Stimulated activated CD8-positive, alpha-beta memory T cell treated with anti-CD3 and anti-CD28 coated beads, Interleukin-15, amount 100 ng/mL, for 24 hours (primary cell): ENCODE measurements at places on chromosomes 2 and 18.

DNA sequence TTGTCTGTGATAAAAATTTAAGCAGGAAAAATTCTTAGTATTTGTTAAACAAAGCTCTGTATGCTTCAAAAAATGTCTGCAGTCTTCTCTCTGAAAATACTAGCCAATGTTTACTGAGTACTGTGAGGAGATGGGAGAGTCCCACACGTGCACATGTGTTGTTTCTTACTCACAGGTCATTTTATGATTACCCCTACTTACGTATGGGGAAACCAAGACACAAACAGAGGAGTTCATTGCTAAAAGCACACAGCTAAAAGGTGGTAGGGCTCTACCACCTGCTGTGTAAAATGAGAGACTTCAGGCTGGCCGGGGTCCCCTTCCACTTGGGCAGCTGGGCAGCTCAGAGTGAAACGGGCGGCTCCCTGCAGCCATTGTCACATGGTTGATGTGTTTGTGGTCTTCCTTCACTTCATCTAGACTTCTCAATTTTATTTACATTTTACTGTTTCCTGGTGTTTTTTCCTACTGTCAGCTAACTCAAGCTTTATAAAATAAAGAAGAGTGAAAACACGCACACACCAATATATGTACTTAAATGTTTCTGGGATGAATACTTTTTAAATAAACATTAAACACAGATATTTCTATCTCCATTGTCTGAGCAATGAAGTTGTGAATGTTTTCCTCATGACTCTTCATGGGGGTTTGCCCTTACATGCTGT is 71.2 kb downstream of the MBP start:
- DNase-seq: no peak

DNA sequence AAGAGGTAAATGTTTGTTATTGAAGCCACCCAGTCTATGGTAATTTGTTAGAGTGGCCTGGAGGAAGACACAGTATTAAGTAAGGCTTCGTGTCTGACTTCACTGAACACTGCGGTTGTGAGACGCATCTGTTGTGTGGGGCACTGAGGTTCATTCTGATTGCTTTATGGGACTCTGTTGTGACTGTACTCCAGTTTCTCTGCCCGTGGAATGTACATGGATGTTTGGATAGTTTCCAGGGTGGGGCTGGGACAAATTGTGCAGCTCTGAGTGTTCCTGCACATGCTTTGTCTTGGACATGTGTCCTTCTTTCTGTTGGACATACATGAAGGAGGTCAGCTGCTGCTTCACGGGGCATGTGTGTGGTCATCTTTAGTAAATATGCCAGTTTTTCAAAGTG is 58.6 kb downstream of the ODC1 start:
- DNase-seq: no peak

DNA sequence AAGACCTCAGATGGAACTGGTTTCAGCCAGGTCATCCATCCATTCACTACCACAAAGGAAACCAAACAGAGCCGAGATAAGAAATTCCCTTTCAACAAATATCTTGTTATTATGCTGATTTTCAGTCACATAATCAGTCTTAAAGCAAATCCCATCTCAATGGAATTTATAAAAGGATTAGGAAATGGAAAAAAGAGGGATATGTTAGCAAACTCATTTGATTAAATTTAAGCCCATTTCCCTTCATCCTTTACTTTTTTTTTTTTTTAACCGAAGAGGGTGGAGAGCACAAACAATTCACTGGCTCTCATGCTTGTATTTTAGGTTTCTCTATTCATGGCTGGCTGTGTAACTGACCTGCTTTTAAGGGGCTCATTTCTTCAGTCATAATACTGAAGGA is 109.0 kb upstream of the GATA6 start:
- DNase-seq: no peak

DNA sequence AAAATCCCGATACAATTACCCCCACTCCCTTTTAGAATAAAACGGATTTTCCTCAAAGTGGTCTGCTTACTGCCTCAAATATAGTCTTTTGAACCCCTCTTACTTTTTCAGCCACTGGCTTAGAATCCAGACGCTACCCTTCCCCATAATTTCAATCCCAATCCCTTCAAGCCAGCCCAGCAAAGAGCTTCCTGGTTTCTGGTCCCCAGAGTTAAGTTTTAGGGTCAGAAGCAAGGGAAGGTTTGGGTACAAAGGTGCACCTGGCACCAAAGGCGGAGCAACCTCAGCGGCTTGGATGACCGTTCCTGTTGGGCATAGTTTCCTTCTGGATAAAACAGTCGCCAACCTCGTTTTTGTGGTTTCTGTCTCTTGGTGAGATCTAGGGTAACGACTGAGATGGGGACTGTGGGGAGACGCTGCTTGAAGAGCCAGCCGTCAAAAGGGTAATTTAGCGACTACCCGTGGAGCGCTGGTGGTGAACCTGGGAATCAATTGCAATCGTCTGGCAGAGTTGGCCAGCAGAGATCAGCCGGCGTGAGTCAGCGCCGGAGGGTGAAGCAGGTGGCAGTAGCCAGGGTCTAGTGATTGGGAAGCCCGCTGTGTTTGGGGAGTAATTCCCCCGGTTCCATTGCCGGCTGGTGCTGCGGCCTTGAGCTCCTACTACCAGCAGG is 1.6 kb downstream of the FEV start:
- no peak for DNase-seq

GRCh38 chr2:127893494-127893893 is 7.7 kb upstream of the AMMECR1L start:
- no peak for DNase-seq

DNA sequence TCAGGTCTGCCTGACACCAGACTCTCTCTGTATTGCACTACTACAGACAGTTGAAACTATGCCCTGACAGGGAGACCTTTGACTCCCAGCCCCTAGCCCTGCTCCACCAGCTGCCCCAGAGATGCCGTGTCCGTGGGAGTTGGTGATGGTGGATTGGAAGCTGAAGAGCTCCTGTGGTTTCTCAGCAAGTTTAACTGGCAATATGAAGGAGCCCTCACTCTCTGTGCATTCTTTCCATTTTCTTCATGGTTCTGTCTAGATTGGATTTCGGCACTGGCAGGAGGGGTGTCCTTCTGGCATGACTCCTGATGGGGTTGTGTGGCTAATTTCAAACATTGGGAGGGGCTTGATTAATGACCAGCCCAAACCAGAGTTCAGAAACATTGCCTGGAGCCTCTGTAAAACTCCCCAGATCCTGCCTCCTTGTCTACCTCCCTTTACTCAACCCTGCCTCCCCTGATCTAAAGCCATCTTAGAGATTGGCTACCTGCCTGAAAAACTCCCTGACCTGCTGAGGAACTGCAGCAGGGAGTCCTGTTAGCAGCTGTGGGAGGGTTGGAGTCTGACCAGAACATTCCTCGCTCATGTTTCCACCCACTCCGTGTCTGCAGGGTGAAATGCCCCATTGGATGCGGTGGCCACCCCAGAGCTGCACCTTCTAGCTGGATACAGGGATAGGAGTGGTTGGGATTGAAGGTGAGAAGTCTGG is 206.9 kb upstream of the SPRED2 start:
- no peak for DNase-seq

- DNase-seq: no peak
Observed at GRCh38 chr18:8699126-8699525, 6.2 kb upstream of the MTCL1 start.

DNA sequence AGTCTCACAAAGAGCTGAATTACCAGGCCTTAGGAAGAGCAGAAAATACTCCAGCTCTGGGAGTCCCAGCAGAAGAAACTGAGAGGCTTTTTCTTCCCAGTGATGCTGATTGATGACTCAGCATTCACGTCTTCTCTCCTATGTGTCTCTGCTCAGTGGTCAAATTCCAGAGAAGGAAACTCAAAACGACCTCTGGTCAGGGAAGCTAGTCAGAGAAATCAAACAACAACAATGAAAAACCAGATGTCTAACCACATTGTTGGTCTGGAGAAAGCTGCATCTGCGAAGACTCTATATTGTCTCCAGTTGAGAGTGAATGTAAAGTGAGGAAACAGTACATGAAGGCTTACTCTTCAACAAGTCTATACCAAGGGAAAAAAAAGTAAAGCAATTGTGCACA is 28.6 kb upstream of the CERS6 start:
- no peak for DNase-seq

- no peak for DNase-seq
Observed at GRCh38 chr18:56097621-56098020, 509.6 kb upstream of the TCF4 start.

DNA sequence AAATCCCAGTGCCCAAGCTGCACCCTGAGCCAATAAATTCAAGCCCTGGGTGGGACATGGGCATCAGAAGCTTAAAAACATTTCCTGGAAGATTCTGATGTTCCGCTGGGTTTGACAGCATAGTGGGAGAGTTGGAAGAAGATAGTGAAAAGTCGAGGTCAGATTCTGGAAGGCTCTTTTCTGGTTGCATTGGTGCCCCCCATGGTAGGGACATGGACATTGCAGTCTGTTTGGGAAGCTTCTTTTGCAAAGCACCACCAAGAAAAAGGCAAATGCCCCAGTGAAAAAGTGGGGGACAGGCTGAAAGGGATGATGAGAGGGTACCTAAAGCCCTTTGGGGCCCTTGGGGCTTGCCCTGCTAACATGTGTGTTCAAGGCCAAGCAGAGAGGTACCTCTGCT is 21.0 kb downstream of the MERTK start:
- DNase-seq: no peak

- DNase-seq: no peak
Observed at GRCh38 chr2:70995426-70995729, 705 bp upstream of the TEX261 start.

DNA sequence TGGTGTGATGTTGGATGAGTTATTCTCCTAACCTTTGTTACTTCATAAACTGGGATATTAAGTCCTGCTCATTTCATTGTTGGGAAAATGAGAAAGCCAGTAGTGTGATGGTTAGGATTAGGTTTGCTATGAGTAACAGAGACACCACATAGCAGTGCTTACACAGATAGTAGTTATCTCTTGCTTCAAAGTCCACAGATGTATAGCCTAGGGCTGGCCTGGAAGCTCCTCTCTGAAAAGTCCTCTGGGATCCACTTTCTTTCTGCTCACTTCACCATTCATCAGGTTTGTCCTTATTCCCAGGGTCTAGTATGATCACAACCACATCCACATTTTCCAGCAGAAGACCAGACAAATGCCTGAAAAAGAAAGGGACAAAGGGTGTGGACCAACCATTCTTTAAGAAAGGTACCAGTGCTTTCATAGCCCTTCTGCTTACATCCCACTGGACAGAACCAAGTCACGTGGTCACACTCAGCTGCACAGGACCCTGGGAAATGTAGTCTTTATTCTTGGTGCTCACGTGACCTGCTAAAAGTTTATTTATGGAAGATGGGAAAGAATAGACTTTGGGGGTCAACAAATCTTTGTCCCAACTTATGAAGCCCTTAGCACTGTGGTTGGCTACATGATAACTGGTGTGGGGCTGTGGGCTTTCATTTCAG is 108.9 kb downstream of the INSIG2 start:
- DNase-seq: no peak

DNA sequence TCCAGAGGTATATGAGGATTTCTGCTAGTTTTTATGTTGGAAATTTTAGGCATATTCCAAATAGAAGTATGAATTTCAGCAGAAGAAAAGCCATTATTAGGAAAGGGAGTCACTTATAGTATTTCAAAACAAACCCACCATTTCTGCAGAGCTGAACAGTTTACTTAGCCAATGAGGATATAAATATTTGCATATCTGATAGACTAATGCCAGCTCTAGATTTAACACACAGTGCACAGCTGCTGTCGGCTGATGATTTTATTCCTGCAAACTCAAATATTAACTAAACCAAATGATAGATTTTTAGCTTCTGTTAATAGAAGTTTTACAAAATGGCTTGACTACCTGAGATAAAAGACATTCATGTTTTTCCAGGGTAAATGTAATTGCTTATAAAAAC is 375.8 kb upstream of the FANCL start:
- DNase-seq: no peak
